Epithelial cell of alveolus of lung (primary cell): ENCODE measurements at places on chromosomes 13 and 19. TPM values are rescaled to one million over a fixed set of nuclear protein-coding genes. Genes with fewer than 3 reads are reported as not detected.

Gene URAD
- total RNA-seq: not detected in 2 replicates

Gene ZNF30
- 1.2 and 3.2 TPM in 2 replicates for total RNA-seq

Gene IGFL3
- 1.9 TPM in 1 of 2 replicates, not detected in the other for total RNA-seq

Gene ERICH6B
- total RNA-seq: not detected in 2 replicates

Gene ZNF345
- 0.78 and 3.5 TPM in 2 replicates for total RNA-seq

Gene PDX1
- total RNA-seq: not detected in 2 replicates

Gene CEACAM20
- total RNA-seq: not detected in 2 replicates

Gene PSG11
- total RNA-seq: not detected in 2 replicates

Gene ONECUT3
- not detected in 2 replicates for total RNA-seq

Gene DKKL1
- 1.2 and 2.1 TPM in 2 replicates for total RNA-seq

Gene CALR3
- total RNA-seq: 0.39 and 0.56 TPM in 2 replicates

Gene LIG1
- total RNA-seq: 18.8 and 27.9 TPM in 2 replicates

Gene CLDND2
- total RNA-seq: not detected in 2 replicates

Gene SHANK1
- 6.7 and 7.8 TPM in 2 replicates for total RNA-seq

Gene LHB
- total RNA-seq: 0.52 and 1.2 TPM in 2 replicates

Gene PSG1
- not detected in 2 replicates for total RNA-seq

Gene PSG4
- 1.6 TPM in 1 of 2 replicates, not detected in the other for total RNA-seq

Gene PCDH8
- not detected in 2 replicates for total RNA-seq

Gene SERTAD3
- 17.0 and 21.5 TPM in 2 replicates for total RNA-seq

Gene C19orf38
- total RNA-seq: 0.78 and 2.6 TPM in 2 replicates

Gene LSR
- 1.4 and 7.4 TPM in 2 replicates for total RNA-seq

Gene ZNF208
- total RNA-seq: not detected in 2 replicates

Gene N4BP2L2
- 50.0 and 81.5 TPM in 2 replicates for total RNA-seq

Gene NLRP9
- total RNA-seq: not detected in 2 replicates

Gene MBD3L3
- not detected in 2 replicates for total RNA-seq

Gene SELENOW
- total RNA-seq: 404 and 583 TPM in 2 replicates

Gene KPTN
- total RNA-seq: 4.7 and 10.5 TPM in 2 replicates

Gene C19orf85
- total RNA-seq: not detected in 2 replicates

Gene KLHL1
- 0.91 TPM in 1 of 2 replicates, not detected in the other for total RNA-seq

Gene SLC10A2
- not detected in 2 replicates for total RNA-seq

Gene DIRAS1
- 0.26 and 3.5 TPM in 2 replicates for total RNA-seq

Gene ZNF729
- total RNA-seq: not detected in 2 replicates

Gene SLC25A41
- not detected in 2 replicates for total RNA-seq

Gene CNFN
- total RNA-seq: 1.8 TPM in 1 of 2 replicates, not detected in the other

Gene IRGC
- total RNA-seq: not detected in 2 replicates
